SK-N-DZ (cell line): ENCODE measurements at places on chromosomes 12 and 14.

DNA sequence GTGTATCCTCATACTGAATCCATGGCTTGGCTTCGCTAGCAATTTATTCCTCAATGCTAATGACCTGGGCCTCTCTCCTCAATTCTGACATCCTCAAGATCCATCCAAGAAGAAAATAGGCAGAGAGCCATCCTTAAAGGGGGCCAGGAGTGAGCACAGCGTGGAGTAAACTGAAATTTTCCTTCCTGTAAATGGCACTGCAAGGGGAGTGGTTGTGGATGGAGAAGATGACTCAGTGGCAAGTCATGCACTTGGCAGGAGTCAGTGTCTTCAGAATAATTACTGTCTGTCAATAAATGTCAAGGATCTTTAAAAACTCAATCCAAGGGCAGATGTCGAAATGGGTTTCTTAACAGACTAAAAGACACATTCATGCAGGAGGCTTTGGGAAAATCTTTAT lies 88.0 kb upstream of the TMEM132C start:
- no peak for DNase-seq

DNA sequence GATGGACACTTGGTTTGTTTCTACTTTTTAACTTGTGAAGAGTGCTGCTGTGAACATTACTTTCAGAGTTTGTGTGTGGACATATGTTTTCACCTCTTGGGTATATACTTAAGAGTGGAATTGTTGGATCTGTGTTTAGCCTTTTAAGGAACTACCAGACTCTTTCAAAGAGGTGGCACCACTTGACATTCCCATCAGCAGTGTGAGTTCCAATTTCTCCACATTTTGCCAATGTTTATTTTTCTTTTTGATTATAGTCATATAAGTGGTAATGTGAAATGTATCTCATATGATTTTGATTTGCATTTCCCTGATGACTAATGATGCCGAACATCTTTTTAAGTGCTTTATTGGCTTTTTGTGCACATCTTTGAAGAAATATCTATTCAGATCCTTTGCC lies 44.8 kb downstream of the ARHGAP5 start:
- no peak for DNase-seq

DNA sequence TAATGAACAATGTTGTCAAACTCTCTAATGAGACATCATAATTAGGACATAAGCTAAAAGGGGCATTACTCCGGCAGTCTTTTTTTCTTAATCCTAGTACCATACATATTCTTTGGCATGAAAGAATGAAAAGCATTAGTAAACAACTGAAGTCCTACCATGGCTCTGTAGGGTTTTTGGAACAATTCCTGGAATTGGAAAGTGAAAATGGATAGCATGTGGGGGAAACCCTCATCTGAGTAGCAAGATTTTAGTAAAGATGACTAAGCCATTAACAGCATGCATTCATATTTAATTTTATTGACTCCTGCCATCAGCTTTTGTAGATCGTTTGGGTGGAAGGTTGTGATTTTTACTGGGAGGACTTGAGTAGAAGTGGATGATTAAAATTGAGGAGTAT lies 216.2 kb upstream of the PDZRN4 start:
- no peak for DNase-seq

- DNase-seq = no peak
Measured at GRCh38 chr14:75242546-75243273, 35.9 kb upstream of the FOS start.

DNA sequence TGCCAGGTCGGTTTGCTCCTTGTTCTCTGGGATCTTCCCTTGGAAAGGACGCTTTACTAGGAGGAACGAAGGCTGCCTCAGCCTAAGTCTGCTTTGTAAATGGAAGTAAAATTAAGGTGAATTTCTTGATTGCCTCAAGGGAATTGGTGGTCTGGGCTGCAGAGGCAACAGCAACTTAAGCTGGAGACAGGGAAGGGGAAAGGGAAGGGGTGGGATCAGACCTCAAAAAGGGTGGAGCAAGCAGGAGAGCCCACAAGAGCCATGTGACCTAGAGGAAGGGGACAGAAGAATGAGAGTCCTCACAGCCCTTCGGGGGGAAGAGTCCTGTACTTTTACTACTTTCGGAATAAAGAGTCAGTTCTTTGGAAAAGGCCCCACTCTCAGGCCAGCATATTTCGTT lies 147.9 kb downstream of the PPM1H start:
- no peak for DNase-seq

GRCh38 chr14:69101331-69101826 lies 51.5 kb downstream of the DCAF5 start:
- DNase-seq = peak; percentile 3

GRCh38 chr14:74574090-74574433 lies 38.0 kb downstream of the LTBP2 start:
- DNase-seq = no peak

DNA sequence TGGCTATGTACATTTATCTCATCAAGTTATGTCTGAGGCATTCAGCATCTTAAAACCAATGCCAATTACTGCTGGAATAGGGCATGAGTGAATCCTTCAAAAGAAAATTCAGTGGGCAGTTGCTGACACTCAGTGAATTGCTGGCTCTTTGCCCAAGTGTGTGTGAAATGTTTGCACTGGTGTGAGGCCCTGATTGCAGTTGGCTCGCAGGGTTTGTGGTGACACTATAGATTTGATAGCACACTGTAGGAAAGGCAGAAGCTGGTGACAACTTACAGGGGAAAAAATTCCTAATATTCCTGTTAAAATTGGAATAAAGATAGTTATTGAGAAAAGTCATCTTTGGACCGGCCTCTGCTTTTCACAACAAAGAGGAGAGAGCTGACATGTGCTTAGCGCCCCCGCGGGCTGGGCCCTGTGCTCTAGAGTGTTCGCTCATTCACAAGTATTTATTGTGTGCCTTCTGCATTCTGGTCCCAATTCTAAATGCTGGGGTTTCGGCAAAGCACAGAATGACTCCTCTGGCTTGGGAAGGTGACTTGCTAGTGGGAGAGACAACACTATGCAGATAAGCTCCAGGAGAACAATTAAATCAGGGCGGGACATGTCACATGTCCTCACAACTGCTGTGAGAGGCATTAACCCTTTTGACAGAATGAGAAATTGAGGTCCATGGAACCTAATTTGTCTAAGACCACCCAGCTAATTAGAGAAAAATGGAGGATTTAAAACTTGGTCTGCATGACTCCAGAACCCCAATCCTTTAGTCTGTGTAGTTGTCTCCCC lies 418.7 kb downstream of the NPAS3 start:
- no peak for DNase-seq

DNA sequence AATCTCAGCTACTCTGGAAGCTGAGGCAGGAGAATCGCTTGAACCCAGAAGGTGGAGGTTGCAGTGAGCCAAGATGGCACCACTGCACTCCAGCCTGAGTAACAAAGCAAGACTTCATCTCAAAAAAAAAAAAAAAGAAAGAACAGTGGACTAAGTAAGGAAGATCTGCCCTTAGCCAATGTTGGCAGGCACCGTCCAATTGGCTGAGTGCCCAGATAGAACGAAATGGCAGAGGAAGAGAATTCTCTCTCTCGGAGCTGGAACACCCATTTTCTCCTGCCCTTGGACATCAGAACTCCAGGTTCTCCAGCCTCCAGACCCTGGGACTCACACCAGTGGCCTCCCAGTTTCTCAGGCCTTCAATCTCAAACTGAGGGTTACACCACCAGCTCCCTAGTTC lies 49.9 kb downstream of the ESR2 start:
- no peak for DNase-seq

DNA sequence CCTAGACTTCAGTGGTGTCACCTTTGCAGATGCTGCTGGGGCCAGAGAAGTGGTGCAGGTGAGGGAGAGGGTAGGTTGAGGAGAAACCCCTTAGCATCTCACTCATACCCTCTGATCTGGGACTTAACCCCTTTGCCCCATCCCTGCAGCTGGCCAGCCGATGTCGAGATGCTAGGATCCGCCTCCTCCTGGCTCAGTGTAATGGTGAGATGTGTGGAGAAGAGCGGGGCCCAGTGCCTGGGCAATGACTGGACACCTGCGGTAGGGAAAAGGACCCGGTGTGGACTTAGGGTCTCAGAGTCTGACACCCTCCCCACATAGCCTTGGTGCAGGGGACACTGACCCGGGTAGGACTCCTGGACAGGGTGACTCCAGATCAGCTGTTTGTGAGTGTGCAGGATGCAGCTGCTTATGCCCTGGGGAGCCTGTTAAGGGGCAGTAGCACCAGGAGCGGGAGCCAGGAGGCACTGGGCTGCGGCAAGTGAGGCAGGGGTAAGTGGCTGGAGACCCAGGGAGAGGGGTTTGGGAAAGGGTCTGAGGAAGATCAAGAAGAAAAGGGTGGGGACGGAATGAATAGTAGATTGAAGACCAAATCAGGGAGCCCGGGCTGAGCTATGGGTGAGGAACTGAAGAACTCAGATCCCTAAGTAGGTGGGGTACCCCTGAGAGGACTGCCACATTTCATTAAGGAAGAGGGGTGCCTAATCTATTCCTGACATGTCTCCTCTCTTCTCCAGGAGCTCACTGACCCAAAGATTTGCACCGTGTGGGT lies 7.6 kb downstream of the B4GALNT1 start:
- DNase-seq = no peak

- no peak for DNase-seq
Measured at GRCh38 chr14:62003701-62004100, 241.5 kb downstream of the SNAPC1 start.

DNA sequence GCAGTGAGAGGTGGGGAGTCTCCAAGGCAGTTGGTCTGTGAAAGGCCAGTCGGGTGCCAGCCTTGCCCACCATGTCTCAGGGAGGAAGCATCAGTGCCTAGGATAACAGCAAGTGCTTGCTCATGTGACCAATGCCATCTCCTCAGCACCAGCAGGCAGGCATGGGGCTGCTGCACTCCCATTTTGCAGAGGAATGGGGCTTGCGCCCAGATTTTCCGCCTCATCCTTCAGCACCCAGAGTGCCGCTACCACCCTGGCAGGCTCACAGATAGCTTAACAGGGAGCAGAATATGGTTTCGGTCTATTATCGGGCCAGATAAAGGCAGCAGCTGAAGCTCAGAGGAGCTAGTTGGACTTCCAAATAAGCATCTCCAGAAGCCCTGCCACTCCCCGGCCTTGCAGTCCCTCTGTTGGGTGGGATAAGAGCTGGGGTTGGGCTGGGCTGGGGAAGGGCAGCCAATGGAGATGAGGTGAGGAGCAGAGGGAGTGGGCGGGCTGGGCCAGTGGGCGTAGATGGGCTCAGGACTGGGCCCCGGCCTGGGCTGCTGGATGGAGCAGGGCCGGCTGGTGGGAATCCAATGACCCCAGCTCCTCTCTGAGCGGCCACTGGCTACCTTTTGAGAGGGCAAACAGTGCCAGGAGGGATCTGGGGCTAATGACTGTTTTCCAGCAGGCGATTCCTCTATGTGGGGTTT lies 8.4 kb upstream of the KRT80 start:
- DNase-seq = no peak

DNA sequence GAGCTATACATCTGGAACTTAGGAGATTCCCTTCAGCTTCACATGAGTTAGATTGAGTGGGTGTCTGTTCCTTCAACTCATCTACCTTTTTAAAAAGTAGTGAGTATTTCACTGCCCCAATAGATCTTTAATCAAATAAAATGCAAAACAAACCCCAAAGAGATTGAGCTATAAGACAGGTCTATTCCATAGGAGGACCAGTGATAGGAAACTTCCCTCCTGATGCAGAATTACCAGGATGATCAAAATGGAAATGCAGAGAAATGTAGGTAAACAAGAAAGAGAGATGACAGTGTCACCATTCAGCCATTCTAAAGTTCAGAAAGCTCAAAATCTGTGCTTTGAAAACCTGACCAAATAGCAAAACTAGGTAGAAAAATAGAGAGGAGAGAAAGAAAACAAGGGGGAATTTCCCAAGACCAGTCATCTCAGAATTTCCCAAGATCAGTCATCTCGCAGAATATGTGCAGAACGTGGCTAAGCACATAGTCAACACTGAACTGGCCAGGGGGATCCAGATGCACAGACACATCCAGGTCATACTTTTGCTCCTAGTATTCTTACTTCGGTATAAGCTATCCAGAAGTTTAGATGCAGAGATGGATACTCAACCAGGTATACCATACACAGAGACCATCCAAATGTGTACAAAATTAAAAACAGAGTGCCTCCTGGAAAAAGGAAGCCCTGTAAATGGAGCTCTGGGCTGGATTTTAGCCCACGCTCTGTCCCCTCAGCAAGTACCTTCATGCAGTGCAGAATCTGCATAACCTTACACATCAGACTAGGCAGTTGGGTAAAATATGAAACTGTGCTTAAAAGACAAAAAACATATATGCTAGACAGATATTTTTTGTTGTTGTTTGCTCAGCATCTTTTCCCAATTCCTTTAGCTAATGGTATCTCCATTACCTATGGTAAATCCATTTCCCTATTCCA lies 27.4 kb downstream of the SLC41A2 start:
- DNase-seq = no peak

- DNase-seq = no peak
Measured at GRCh38 chr14:90534091-90534837, 137.4 kb downstream of the CALM1 start.

GRCh38 chr12:85796001-85796400 lies 40.2 kb downstream of the RASSF9 start:
- no peak for DNase-seq

DNA sequence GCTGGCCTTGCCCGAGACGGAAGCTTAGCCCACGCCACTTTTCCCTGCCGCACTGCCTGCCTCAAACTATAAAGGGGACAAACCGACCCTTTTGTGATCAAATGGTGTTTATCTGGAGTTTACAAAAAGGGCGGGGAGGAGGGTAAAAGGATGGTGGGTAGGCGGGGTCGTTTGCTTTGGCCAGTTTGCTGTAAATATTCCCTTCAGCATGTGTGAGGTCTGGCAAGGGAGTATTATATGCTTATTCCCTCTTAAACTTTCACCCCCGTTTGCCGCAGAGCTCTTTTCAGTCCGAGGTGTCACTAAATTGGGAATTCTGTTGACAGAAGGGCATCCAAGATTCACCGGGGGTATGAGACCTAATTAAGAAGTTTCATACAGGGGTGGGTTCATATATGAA lies 3.8 kb upstream of the TBX3 start:
- DNase-seq = no peak

GRCh38 chr12:112107306-112108201 lies 1.0 kb downstream of the NAA25 start:
- peak; percentile 35 for DNase-seq

DNA sequence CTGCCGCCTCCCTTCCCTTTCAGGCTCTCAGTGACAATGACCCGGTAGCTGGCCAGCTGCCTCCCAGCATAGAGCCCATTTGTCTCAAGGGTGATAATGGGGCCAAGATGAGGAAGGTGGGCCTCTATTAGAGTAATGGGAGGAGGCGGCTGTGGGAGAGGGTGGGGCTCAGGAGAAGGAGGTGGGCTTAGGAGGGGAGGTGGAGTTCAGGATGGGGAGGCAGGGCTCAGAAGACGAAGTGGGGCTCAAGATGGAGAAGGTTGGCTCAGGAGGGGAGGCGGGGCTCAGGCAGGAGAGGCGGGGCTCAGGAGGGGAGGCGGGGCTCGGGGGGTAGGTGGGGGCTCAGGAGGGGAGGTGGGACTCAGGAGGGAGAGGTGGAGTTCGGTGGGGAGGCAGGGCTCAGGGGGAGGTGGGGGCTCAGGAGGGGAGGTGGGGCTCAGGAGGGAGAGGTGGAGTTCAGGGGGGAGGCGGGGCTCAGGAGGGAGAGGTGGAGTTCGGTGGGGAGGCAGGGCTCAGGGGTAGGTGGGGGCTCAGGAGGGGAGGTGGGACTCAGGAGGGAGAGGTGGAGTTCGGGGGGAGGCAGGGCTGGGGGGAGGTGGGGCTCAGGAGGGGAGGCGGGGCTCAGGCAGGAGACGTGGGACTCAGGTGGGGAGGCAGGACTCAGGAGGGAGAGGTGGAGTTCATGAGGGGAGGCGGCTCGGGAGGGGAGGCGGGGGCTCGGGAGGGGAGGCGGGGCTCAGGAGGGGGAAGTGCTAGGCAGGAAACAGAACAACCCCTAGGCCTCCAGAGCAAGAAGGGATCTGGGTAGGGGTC lies 36.8 kb downstream of the IQSEC3 start:
- no peak for DNase-seq

GRCh38 chr14:96062506-96062905 lies 23.3 kb downstream of the C14orf132 start:
- no peak for DNase-seq
